GM06990 (cell line): ENCODE measurements at places on chromosomes 6 and 20.

- no peak for DNase-seq
These were observed 11.9 kb downstream of the NELFCD start for GRCh38 chr20:58992911-58993310.

- no peak for DNase-seq
These were observed 86.3 kb downstream of the GMPR start for GRCh38 chr6:16324606-16325225.

- no peak for DNase-seq
These were observed 25.8 kb upstream of the PLCG1 start for GRCh38 chr20:41111578-41111951.

DNA sequence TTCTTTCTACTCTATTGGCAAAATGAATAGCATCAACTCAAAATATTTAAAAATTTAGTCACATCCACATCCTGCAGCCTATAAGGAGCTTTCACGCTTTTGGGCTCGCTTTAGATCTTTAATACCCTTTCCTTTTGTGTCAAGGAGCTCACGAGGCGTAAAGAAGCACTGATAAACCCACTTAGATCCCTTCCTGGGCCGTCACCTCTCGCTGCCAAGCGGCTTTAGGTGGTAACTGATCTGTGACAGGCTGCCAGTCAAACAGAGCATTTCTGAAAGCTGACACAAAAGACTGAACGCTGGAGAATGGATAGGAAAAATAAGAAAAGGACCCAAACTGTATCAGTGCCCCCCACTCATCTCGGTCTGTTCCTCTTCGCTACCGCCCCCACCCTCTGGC is 385.7 kb upstream of the MMS22L start:
- DNase-seq: peak; percentile 44
